ENCODE measurements at places on chromosomes 4 and X.

- no peak for DNase-seq
Observed at GRCh38 chr4:111274486-111274885, 651.6 kb upstream of the PITX2 start.

- DNase-seq: no peak
Observed at GRCh38 chrX:8242431-8243020, 71.5 kb upstream of the VCX2 start.

- no peak for DNase-seq
Observed at GRCh38 chrX:41026702-41027078, 58.6 kb upstream of the USP9X start.

DNA sequence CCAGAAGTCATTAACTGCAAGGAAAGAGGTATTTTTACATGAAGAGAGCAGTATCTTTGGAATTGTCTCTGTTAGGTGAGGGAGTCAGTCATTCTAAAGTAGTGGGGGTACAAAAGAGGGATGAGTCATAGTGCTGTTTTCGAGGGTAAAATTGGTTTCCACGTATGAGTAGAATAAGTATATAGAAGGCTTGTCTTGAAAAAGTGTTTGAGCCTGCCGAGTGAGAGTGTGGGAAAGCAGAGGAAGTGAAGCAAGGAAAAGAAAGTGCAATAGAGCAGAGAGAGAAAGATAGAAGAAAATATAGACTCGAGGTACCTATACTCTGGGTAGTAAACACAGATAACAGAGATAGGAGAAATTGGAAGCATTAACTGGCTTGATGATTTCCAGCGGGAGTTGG is 696.4 kb downstream of the DMD start:
- no peak for DNase-seq

GRCh38 chr4:128686032-128686465 is 123.5 kb upstream of the JADE1 start:
- no peak for DNase-seq

- DNase-seq: peak; percentile 51
Observed at GRCh38 chrX:102651242-102652011, at the start of gene GPRASP1. Gene GPRASP1, plus strand, starts transcription at chrX:102651483. Its CDS starts 2,431 bp downstream, at chrX:102653914.

- DNase-seq: no peak
Observed at GRCh38 chrX:65866146-65866545, 173.7 kb downstream of the VSIG4 start.

DNA sequence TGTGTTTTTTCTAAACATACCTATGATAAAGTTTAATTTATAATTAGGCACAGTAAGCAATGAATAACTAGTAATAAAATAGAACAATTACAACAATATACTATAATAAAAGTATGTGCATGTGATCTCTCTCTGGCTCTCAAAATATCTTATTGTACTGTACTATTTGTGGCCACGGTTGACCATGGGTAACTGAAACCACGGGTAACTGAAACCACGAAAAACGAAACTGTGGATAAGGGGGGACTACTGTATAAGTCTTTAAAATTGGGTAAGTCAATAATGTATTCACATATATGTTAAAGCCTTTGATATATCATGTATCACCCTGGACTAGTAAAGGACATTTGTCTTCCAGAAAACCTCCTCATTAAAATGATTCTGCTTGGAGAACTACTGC is 20.0 kb downstream of the TMEM154 start:
- DNase-seq: no peak

GRCh38 chr4:153432965-153433753 is 33.0 kb upstream of the TMEM131L start:
- peak; percentile 26 for DNase-seq

DNA sequence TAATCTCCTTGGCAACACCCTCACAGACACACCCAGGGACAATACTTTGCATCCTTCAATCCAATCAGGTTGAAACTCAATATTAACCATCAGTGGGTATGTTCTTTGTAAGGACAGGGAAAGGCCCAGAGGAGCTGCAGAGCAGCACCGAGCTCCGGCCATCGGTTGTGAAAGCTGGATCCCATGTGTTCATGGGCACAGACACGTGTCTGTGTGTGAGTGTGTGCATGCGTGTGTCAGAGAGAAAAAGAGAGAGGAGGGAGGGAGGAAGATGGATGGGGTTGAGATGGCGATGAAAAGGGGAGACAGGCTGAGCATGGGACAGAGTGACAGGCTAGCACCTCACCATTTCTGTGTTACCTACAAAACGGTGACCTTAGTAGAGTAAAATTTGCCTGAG is 6.8 kb upstream of the BEND2 start:
- DNase-seq: no peak

DNA sequence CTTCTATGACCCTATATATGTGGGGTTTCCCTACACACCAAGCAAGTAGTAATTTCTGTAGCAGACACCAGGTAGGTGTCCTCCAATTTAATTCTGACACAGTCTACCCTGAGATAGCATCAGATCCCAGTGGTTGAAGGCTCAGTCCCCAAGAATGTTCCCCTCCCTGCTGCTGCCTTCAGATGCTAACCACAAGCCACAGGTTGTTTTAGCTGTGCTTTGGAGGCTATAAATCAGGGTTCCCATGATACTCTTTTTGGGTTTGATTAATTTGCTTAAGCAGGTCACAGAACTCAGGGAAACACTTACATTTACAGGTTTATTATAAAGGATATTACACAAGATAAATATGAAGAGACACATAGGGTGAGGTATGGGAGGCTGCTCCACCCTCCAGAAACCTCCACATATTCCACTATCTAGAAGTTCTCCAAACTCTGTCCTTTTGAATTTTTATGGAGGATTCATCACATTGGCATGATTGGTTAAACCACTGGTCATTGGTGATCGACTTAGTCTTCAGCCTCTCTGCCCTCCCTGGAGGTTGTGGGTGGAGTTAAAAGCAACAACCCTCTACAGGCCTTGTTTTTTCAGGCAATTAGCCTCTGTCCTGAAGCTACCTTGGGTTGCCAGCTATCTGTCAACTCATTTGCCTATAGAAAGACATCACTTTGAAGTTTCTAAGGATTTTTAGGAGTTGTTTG is 50.8 kb downstream of the GRIA2 start:
- no peak for DNase-seq

DNA sequence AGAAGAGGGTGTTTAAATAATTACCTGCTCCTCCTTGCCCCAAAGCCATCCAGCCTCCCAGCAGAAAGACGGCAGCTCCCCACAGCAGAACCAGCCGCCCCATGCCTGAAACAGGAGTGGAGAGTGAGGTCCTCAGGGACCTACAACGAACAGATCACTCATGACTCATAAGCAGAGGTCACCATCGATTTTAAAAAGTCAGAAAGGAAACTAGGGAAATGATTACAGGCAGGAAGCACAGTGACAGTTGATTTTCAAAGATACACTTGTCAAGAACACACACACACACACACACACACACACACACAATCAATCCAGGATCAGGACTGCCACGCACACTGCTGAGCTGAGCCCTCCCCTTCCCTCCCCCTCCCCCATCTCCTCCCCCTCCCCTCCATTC is at the start of gene CRLF2:
TSS of gene CRLF2 (minus strand) at position 118 of the 400 bp plus-strand sequence. CDS start at position 103, 15 bp downstream.
- no peak for DNase-seq

DNA sequence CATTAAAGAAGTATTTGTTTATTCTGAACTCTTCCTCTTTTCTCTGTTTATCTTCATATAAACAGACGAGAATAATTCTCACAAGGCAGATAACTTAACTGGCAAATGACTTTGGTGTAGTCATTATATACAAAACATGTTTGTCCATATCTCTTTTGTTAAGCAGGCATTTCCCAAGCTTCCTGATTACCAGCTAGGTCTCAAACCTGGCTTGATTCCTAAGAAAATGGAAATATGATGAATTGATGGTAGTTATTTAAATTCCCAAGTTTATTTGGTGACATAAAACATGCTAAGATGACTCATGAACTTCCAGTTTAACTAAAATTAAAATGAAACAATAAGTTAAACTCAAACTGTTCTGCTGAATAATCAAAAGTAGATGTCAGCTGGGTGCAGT is 96.8 kb downstream of the ARSJ start:
- DNase-seq: no peak

- no peak for DNase-seq
Observed at GRCh38 chr4:183057255-183057654, 41.8 kb upstream of the WWC2 start.

DNA sequence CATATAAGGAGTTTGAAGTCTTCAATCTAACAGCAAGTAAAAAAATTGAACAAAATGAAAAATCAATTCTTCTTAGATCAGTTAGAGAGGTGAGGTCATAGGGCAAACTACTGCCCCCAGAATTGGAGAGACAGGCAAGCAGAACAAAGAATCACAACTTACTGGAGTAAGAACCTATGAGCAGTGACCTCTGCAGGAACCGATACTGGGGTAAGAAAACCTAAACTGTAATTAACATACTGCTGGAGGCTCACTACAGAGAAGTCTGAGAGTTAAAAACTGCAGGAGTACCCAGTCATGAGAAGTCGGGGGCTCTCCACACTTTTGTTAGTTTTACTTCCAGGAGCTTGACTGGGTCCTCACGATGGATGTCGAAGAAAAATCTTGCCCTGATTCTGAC is 16.0 kb downstream of the CLDN22 start:
- DNase-seq: no peak

Measured in T-helper 17 cell (primary cell).